ENCODE measurements at places on chromosomes 5 and 9.

GRCh38 chr5:178434851-178435250 is 155.3 kb downstream of the COL23A1 start:
- no peak for DNase-seq

GRCh38 chr9:131217331-131218031 is 58.8 kb downstream of the FAM78A start:
- no peak for DNase-seq

- DNase-seq = no peak
These were observed 70.2 kb downstream of the SEMA4D start for GRCh38 chr9:89427621-89428221.

- DNase-seq = no peak
These were observed 158.9 kb downstream of the ENTREP1 start for GRCh38 chr9:69483886-69484422.

GRCh38 chr9:89038382-89039103 is 47.3 kb downstream of the S1PR3 start:
- DNase-seq = no peak

GRCh38 chr5:128254789-128255188 is 171.2 kb downstream of the SLC12A2 start:
- DNase-seq = no peak

DNA sequence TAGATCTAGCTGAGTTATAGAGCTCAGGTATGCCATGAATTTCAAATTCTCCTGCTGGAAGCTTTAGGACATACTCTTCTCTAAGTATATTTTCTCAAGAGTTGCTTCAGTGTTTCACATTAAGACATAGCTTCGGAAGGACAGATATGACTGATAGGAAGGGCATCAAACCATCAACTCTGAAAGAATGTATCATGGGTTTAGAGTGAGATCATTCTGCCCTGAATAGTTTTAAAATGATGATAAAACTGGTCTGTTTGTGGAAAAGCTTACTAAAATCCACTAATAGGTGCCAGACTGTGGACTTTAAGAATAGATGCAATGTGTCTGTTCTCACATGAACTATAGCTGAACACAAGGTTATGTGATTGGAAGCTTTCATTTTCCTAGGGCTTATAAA is 8.4 kb downstream of the SPEF2 start:
- no peak for DNase-seq

DNA sequence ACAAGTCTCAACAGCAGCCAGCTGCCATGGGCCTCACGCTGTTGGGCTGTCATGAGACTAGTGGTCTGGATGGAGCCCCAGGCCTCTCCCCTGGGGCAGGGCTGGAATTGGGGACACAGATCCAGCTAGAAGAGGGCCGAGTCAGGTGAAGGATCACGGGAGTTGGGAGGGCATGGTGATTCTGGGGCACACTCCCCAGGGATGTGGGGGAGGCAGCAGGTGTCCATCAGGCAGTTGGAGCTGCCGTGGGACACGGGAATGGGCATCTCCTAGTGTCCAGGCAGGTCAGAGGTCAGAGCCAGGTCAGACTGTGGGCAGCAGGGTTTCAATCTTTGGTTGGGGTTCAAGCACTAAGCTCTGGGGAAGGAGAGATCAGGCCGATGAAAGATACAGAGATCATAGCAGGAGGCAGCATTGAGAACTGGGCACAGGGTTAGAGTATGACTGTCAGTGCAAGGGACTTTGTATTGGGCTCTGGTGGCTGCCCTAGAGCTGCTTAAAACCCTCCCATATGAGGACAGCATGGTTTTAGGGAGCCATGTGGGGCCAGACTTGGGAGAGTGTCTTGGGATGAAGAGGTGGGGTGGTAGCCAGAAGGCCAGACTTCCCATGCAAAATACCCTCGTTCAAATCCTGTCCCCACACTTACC is 59.2 kb downstream of the ARHGEF37 start:
- DNase-seq = no peak

DNA sequence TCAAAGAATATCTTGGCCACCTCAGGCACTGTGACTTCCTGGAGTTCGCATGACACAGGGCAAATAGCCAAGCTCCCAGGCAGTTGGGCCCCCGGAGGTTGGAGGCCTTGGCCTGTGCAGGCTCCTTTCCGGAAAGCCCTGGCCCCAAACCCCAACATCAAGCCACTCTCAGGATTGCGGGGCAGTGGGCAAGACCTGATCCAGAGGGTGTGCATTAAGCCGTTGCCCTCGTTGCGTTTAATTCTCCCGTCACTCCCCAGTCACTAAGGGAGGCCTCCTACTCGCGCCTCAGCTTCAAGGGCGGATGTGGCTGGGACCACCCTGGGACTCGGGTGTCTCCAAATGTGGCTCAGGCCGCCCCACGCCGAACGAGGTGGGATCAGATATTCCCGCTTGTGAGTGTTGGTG is 60.1 kb downstream of the TMEM174 start:
- DNase-seq = no peak

- DNase-seq = no peak
These were observed 538 bp downstream of the PRRT1B start for GRCh38 chr9:131545786-131546335.

DNA sequence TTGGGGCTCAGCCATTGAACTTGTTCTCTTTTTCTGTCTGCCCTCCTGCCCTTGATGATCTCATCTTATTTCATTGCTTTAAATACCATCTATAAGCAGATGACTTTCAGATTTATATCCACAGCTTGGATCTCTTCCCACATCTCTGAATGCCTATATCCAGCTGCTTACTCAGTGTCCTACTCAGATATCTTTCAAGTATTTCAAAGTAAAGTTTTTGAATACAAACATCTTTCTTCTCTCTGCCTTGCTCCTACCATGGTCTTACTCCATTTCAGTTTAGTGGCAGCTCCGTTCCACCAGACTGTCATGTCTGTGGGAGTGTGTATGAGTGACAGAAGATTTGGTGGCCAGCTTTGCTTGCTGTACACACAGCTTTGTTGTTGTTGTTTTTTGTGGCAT is 59.7 kb downstream of the ERBIN start:
- no peak for DNase-seq

DNA sequence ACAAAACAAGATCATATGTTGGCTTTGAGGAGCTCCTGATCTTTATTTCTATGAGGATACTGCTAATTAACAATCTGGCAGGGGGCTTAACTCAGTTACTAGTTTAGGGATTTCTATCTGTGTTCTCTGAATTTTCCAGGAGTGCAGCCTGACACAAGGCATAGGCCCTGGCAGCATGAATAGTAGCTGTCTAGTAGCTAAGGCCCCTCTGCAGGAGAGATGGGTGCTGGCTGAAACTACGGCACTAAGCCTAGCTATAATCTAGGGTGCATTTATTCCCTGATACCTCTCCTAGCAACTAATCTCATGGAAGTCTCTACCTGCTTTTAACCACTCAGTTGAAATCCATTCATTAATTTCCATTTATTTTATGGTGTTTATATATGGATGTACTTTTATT is 268.2 kb downstream of the TMEM232 start:
- DNase-seq = no peak

DNA sequence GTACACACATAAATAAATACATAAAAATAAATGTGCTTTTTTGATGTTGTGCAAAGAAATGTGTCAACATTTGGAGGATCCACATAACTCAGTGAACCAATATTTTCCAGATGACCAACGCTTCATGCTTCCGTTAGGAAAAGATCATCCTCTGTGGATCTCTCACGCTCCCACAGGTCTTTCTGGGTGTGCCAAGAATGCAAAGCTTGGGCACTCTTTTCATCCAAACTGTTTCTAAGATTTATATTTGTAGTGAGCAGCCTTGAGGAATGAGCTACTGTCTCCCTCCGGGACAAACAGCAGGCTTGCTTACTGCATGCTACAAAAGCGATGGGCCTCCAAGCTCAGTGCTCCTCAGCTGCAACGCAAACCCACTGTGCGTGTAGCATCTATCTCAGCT is 46.2 kb upstream of the RUFY1 start:
- DNase-seq = no peak

GRCh38 chr5:153632748-153633290 is 142.3 kb downstream of the GRIA1 start:
- DNase-seq = no peak

DNA sequence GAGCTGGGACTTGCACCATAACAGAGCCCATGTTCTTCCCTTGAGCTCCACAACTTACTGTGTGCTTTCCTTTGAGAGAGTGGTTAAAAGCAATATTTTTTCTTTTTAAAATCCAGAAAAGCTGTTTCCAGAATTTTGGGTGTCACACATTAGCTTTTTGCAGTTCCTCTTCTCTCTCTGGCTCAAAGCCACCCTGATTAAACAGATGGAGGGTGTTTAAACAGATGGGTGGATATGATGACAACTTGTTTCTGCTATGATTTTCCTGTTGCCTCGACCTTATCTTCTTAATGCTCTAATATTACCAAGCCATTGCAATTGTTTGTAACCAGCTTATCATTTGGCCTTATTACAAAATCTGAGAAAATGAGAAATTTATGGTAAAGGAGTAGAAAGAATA is 22.9 kb upstream of the CFAP95 start:
- DNase-seq = no peak

DNA sequence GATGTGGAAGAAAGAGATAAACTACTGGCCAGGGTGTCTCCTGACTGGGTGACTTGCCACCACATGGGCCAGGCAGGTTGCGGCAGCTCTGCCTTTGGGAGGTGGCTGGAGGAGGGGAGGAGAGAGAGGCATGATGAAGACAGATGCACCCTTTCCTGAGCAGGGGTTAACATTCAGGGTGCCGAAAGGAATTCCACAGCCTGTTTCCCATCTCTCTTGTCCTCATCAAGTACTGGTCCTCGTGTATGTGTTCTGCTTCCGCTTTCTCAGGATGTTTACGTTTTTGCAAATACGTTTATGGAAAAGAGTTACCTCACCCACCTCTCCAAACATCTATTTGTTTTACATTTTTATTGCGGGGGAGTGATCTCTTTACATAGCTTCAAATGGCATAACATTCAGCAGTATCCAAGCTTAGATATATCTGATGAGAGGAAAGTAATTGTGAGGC is 73.4 kb downstream of the C9orf85 start:
- DNase-seq = no peak

DNA sequence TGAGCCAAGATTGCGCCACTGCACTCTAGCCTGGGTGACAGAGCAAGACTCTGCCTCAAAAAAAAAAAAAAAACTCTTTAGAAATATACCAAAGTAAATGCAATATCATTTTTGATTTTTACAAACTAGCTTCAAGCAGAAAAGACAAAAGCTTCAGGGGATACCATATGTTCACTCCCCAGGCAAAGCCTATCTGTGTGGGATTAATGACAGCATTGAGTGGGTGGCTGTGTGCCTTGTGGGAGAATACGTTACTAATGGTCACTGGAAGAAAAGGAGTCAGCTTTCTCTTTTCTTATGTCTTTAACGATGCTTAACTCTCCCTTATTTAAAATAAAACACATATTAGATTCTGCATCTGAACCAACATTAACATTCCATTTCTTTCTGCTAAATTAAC is 1.9 kb downstream of the PCA3 start:
- DNase-seq = no peak

DNA sequence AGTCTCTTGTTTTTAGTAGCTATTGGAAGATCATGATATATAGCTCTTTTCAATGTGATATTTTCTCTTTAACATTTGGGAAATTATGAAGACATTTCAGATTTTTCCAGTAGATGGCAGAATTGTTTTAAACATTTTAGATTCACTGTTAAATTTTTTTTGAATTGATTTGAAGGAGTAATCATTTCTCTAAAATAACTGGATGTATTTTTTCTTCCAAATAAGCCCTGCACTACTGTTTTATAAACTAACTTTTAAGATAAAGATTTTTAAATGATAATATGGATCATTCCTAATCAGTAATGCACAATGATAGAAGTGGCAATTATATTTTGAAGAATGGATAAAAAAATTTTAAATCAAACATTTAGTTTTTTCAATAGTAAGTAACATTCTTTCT is 14.2 kb downstream of the NDUFAF2 start:
- no peak for DNase-seq
